ENCODE measurements at places on chromosomes 13 and 19.
A peak's percentile ranks its signal among the peaks of the same experiment; 100 is the strongest.

GRCh38 chr19:49677231-49677900 lies at the start of gene PRMT1:
TSS of gene PRMT1 (plus strand) at chr19:49677271. CDS start at chr19:49677281, 10 bp downstream.
- DNase-seq, result no peak

- DNase-seq, result no peak
These were observed 22.3 kb downstream of the TEX29 start for GRCh38 chr13:111342721-111343120.

DNA sequence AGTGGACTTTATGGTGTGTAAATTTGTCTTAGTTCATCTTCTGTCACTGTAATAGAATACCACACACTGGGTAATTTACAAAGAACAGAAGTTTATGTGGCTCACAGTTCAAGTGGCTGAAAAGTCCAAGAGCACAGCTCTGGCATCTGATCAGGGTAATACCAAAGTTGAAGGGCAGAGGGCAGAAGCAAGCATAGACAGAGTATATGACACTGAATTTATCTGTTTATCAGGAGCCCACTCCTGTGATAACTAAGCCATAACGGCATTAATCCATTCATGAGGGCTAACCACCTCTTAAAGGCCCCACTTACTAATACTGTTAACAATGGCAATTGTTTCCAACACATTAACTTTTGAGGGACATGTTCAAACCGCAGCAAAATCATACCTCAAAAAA lies 4.0 kb upstream of the RFXAP start:
- peak; percentile 10 for DNase-seq

GRCh38 chr19:38831142-38831605 lies 420 bp downstream of the ECH1 start:
- peak; percentile 87 for DNase-seq

GRCh38 chr13:79937771-79938216 lies 403.1 kb downstream of the SPRY2 start:
- DNase-seq, result no peak

DNA sequence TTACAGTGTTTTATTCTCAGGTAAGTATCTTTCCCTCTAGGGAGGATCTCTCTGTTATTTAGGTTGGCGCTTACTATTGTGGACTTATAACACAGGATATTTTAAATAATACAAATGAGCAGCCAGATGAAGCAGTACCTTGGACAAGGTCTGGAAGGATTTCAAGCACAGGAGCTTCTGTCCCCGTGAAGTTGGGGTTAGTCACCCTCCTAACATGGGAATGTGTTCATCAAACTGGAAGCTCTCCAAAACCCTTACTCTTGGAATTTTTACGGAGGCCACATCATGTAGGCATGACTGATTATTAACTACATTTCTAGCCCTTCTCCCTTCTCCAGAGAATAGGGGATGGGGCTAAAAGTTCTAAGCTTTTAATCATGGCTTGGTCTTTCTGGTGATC lies 38.3 kb upstream of the SPRY2 start:
- DNase-seq, result no peak

GRCh38 chr13:57716295-57716694 lies 84.8 kb downstream of the PCDH17 start:
- DNase-seq, result no peak

DNA sequence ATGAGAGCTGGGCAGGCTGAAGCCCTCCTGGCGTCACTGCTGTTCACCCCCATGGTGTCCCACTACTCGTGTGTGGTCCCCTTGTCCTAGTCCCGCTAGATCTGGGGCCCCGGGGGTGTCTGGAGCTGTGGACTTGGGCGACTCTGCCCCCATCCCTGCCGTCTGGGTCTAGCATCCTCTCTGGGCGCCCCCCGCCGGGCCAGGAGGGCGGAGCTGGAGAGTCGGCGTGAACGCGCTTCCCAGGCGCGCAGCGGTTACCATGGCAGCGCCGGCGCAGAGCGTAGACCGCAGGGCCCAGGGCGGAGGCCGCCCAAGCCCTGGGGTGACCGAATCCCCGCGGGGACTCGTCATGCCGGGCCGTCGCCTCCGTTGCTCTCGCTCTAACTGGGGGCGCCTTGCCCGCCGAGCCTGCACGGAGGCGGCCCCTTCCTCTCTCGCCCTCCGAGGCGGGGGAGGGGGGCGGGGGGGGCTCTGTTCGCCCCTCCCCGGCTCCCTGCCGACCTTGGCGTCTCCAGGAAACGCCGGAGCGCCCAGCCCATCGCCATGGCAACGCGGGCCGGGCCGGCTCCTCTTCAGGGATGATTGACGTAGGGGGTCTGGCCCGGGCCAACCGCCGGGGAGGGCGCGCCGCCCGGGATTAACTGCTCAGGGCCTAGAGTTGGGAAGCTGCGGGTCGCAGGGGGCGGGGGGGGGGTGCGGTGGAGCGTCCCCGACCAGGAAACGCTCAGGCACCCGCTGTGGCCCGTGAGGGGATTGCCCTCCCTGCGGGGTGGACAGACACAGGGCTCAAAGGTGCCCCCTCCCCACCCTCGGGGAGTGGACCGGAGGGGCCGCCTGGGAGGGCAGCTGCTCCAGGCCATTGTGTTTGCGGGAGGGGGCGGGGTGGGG lies 8.9 kb downstream of the ISYNA1 start:
- DNase-seq, result no peak

GRCh38 chr13:25288966-25289365 lies 1.7 kb upstream of the MTMR6 start:
- DNase-seq, result no peak

DNA sequence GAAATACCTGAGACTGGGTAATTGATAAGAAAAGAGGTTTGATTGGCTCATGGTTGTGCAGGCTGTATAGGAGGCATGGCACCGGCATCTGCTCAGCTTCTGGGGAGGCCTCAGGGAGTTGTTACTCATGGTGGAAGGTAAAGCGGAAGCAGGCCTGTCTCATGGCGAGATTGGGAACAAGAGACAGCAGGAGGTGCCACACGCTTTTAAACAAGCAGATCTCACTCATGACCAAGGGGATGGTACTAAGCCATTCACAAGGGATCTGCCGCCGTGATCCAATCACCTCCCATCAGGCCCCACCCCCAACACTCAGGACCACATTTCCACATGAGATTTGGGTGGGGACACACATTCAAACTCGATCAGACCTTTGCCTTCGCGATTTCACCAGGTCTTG lies 86.2 kb downstream of the ANKRD10 start:
- DNase-seq, result no peak

- no peak for DNase-seq
These were observed 154.1 kb downstream of the OLFM4 start for GRCh38 chr13:53182724-53183123.

GRCh38 chr19:39444598-39445195 lies 685 bp upstream of the SUPT5H start:
- no peak for DNase-seq

DNA sequence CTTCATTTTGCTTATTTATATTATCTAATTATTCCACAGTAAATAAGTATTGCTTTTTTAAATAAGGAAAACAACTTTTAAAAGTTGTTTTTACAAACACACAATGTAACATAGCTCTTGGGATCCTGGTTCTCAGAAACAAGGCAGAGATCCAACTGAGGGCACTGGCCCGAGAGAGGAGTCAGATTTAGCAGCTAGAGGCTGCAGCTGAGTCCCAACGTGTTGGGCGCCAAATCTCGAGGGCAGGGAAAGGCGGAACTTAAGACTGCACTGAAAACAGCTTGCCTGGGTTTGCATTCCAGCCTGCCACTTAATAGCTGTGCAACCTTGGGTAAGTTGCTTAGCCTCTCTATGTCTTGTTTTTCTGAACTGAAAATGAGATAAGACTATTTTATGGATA lies 16.4 kb upstream of the WASF3 start:
- DNase-seq, result no peak

DNA sequence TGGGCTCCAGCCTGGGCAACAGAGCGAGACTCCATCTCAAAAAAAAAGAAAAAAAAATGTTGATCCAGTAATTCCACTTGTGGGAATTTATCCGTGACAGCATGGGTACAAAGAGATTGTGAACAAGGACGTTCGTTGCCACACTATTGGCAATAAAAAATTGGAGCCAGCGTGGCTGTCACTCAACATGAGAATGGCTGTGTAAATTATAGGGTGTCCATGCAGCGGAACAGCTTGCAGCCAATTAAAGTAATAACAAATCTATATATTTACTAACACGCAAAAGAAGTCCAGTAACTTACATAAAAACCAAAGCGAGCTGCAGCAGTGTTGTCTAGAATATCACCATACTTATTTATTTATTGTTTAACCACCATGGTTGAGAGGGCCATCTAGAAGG lies 19.3 kb downstream of the DPF1 start:
- no peak for DNase-seq

GRCh38 chr13:40187324-40187795 lies 479.1 kb downstream of the FOXO1 start:
- no peak for DNase-seq

DNA sequence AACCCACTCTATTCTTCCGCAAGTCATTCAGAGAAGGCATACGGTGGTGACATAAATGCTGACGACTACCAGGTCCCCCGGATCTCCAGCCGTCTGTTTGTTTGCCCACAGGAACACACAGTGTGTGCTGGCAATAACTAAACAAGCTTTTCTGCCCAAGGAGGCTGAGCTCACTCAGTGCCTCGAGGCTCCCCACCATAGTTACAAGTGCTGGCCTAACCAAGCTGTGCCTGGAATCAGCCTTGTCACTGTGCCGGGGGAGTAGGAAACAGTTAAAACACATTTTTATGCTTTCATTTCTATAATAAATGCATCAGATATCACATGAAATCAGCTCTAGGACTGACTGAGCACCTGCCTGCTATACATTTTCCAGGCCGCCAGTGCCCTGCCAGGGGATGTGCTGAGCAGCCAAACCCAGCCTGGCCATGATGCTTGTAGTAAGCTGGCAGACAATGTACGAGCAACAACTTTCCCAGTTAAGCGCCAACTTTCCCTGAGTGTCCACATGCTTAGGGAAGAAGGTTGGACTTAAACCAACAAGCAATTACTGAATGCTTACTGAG lies 28.1 kb downstream of the BRD4 start:
- no peak for DNase-seq

DNA sequence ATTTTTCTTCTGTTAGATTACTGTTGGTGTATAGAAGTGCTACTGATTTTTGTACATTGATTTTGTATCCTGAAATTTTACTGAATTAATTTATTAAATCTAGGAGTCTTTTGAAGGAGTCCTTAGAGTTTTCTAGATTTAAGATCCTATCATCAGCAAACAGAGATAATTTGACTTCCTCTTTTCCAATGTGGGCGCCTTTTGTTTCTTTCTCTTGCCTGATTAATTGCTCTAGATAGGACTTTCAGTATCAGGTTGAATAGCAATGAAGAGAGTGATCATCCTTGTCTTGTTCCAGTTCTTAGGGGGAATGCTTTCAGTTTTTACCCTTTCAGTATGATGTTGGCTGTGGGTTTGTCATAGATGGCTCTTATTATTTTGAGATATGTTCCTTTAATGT lies 5.6 kb upstream of the CD33 start:
- no peak for DNase-seq

GRCh38 chr19:6464070-6464873 lies at the start of gene CRB3:
TSS of gene CRB3 (plus strand) at chr19:6464271. CDS start at chr19:6464702, 431 bp downstream.
- peak; percentile 91 for DNase-seq

DNA sequence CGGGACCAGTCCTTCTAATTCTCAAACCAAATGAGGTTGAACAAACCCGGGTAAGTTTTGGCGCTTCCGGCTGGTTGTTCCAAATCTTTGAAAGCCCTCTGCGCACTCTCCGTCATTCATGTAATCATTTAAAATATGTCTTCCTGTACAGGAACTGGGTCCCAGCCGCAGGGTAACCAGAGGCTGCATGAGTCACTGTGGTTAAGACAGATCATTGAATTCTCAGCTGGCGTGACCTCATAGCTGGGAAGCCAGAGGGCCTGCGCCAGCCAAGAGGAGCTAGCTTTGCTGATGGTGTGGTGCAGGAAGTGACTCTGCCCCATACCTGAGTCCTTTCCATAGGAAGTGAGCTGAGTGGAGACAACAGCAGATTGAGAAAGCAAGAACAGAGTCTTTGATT lies 135.2 kb downstream of the TSHZ3 start:
- DNase-seq, result no peak

GRCh38 chr13:49938314-49938713 lies 2.2 kb upstream of the SPRYD7 start:
- DNase-seq, result no peak

DNA sequence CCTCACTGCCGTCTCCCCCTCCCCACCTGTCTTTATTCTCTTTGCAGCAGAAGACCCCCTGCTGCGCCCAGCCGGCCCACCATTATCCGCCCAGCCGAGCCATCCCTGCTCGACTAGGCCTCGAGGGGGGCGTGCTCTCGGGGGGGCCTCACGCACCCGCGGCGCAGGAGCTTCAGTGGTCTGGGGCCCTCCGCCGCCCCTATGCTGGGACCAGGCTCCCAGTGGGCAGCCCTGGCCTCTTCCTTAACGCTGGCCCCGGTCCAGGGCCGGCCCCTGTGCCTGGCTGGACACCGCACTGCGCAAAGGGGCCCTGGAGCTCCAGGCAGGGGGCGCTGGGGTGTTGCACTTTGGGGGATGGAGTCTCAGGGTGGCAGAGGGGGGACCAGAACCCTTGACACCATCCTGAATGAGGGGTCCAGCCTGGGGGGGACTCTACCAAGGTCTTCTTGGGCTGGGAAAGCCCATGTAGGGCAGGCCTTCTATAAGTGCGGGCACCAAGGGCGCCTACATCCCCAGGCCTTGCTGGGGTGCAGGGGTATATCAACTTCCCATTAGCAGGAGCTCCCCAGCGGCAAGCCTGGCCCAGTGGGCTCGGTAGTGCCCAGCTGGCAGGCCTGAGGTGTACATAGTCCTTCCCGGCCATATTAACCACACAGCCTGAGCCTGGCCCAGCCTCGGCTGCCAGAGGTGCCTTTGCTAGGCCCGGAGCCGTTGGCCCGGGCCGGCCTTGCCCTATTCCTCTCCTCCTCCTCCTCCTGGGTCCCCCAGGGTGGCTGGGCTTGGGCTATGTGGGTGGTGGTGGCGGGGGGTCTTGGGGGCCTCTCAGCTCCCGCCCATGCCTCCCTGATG lies 4.9 kb downstream of the TMED1 start:
- DNase-seq, result no peak

DNA sequence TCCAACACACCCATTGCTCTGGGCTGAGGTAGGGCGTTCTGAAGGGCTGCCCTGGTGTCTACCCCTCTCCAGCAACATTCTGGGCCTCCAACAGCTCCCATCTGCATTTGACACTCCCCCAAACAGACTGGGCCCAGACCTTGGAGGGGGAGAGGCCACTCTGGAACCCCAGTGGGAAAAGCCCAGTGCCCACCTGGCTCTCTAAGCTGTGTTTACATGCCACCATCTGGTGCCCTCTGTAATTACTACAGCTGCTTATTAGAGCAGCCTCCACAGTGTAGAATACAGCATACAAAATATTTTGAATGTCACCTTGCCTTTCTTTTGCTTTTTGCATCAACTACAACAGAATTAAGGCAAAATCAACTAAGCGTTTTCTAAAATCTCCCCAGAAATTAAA lies 35.8 kb upstream of the TM9SF2 start:
- no peak for DNase-seq

GRCh38 chr19:15259907-15260306 lies 27.7 kb upstream of the EPHX3 start:
- no peak for DNase-seq

GRCh38 chr19:1811942-1812425 lies at the start of gene ATP8B3:
TSS of gene ATP8B3 (minus strand) at chr19:1812276. CDS start at chr19:1811736, 540 bp downstream.
- no peak for DNase-seq

GRCh38 chr19:42606660-42607351 lies 12.1 kb upstream of the CEACAM8 start:
- DNase-seq, result peak; percentile 79
